ENCODE measurements at places on chromosomes 7 and 10.

DNA sequence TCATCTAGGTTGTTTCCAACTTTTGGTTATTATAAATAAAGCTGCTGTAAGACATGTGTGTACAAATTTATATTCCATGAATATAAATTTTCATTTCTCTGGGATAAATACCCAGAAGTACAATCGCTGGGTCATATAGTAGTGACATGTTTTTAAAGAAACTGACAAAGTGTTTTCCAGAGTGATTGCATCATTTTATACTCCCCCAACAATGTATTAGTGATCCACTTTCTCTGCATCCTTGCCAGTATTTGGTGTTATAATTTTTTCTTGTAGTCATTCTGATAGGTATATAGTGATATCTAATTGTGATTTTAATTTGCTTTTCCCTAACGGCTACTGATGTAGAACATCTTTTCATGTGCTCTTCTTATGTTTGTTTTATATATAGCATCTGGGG, 27.0 kb upstream of the ARHGAP21 start:
- no peak for DNase-seq

DNA sequence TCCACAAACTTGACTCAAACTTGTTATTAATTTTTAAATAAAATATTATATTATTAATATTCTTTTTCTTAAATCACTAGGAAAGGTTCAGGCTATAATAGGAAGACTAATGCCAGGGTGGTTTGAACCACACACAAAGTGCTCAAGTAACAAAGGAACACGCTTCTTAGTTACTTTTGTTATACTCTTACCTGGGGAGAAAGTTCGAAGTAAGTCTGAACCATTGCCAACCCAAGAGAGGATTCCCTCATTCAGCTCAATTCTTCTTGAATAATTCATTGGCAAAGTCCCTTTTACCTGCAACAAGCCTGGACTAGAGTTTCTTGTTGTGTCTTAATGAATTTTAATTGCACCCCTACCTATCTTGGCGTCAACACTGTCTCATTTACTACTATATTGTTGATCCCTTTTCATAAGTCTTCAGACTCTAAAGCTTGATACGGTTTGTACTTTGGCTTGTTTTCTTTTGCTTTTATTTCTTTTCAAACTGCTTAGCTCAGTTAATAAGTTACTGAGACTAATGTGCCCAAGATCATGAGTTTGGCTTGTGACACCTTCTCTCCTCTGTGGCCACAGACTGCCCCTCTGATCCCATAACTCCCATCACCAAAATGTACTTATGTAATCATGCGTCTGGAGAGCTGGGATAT, 10.2 kb upstream of the C10orf67 start:
- DNase-seq = no peak

DNA sequence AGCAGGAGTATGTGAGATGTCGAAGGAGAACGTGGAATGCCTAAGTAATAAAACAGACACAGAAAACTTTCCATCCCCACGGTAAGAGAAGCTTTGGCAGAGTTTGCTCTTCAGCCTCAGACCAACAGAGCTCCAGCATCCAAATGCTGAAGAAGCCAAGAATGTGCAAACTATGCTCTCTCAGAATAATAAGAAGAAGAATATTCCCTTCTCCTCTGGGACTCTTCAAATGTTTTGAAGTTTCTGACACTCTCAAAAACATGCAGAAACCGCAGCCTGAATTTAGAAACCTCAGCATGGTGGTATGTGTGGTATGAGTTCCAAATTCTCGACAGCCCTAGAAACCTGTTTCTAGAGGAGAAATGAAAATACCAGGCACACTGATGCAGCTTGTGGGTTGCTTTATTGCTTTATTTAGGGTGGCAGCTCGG, 113.3 kb downstream of the KCNMA1 start:
- no peak for DNase-seq

DNA sequence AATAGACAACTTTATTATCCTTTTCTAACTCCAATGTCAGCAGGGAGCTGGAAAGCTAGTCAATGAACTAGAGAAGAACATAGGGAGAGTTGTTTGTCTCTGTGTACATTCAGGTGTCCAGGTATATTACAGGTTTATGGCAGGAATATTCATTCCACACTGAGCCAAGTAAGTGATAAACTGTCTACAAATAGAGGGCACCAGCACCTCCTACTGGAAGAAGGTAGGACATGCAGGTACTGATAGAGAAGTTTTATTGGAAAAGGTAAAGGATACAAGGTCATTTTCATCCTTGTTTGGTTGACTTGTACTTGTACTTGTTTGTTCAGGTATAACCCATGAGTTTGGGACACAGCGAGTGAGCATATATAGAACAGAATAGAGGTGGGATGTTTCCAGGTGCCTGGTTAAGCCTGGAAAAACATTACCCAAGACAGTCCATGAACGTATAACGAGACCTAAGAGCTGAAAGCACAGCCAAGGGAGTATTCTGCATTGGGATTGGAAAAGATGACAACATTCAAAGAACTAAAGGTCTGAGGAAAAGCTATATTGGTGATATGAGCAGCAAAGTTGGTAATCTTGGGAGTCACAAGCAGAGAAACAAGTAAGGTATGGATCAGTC, 61.4 kb upstream of the PPP1R3C start:
- DNase-seq = no peak

DNA sequence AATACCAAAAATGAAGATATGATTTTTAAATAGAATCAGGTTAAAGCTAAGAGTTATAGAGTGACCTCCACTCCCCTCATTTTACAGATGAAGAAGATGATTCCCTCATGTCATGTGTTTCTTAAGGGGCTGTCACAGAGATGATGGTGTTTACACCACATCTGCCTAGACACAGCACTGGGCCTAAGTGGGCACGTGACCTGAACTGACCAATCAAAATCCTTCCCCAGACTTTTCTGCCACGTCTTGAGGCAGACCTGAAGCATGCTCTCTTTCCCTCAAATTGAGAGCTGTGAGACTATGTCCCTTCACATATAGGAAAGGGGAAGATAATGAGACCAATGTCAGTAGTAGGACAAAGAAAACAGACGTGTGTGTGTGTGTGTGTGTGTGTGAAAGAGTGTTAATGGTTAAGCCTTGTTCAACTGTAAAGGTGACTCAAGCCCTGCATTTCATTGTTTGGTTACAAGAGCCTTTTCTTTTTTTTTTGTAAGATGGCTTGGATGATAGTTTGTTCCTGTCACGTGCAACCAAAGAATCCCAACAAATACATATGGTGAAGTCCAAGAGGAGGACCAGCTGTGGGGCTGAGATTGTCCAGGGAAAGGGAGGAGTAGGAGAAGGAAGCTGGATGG, 172.8 kb upstream of the AOAH start:
- DNase-seq = no peak

GRCh38 chr10:126286256-126286780, 102.0 kb downstream of the ADAM12 start:
- no peak for DNase-seq

DNA sequence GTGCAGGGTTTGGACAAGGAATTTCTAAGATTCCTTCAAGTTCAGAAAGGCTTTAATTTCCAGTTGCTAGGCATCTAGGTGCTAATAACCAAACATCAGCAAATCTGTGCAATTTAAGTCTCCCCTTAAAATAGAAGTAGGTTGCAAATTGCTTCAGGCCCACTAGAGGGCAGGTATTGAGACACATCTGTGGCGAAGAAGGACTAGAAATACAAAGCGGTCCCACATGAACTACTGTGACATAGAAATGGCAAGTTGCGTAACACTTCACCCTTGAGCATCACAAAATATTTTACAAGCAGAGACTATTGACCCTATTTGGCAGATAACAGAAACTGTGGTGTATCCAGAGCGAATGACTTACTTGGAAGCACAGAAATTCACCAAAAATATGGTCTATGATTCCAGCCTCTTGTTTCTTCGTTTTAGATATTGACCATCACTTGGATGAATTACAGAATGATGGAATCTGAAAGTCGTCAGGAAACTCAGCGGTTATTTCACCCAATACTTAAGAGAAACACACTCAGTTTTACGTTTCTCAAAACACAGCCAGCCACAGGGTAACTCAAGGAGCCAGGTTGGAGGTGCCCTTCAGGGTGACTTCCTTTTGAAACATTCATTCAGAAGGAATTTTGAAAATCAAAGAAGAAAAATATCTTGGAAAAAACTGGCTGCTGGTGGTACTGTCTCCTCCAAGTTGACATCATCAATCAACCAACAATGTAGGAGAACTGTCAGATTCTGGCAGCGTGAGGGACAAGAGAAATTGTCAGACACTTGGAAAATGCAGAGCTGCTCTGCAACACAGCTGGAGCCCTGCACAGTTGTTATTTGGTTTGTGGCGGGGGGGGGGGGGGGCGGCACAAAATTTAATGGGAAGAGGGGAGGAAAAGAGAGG, 256.3 kb upstream of the MINDY3 start:
- DNase-seq = no peak

DNA sequence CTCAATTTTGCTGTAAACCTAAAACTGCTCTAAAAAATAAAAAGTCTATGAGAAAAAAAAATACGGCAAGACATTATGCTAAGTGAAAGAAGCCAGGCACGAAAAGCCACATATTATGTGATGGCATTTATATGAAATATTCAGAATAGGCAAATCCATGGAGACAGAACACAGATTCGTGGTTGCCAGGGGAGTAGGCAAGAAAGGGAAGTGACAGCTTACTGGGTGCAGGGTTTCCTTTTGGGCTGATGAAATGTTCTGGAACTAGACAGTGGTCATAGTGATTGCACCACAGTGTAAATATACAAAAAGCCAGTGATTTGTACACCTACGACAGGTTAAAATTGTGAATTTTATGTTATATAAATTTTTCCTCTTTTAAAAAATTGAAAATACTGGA, 41.3 kb upstream of the GLI3 start:
- DNase-seq = no peak

GRCh38 chr10:589961-590680, 99.3 kb downstream of the DIP2C start:
- no peak for DNase-seq

DNA sequence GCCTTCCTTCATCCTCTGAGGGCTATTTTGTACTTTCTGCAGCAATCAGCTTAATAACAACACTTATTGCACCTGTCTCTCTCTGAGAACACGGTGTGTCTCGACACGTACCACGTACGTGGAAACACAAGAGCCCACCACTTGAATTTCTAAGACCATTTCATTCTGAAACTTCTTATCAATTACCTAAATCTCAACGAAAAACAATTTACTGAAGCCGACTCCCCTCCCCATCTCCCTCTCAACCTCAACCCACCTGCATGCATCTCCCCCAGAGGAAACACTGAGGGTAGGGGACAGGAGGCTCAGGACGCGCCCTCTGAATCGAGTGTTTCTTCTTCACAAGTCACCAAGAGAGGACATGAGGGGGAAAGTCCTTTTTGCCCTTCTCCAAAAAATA, 278.6 kb downstream of the USP6NL start:
- DNase-seq = no peak

DNA sequence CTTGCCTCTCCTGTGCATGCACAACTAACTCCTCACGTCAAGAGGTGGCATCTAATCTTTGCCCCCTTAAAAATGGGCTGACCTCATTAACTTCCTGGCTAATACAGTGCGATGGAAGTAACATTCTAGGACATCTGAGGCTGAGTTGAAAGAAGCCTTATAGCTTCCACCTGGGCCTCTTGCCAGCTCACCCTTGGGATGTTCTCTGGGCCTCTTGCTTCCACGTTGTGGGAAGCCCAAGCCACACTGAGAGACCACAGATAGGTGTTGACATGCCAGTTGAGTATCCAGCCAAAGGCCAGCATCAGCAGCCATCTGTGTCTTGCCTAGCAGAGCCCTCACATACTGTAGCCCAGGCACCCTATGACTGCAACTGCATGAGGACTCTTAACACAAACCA, 60.8 kb upstream of the GDF10 start:
- DNase-seq = no peak

DNA sequence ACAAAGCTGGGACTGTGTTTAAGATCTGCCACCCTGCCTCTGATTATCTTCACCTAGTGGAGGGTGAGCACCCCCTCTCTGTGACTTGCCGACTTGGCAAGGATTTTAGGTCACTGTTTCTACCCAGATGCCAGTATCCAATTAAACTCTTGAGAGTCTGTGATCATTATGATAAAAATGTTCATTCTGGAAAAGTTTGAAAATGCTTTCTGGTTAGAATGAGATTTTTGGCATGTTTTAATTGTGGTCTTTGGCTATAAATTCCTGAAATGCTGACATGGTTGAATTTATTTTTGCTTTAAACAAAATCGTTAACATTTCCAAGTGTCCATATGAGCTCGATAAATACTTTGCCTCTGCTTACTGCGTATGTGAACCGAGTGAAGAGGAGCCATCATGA, 221.4 kb downstream of the BICC1 start:
- DNase-seq = no peak

DNA sequence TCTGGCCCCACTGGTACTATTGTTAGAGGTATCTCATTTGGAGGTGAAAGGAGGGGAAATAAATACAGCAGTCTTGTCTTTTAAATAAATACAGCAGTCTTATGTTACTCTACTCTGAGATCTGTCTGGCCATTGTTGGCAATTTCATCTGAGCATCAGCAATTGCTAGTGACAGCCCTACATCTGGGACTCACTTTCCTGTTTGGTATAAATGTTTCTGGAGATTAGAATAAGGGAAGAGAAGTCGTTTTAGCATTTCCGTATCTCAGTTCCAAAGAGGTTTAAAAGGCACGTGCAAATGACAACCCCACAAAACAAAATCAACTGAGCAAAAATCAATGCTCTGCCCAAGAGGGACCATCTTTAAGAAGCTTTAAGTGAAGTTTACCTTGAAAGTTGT, 18.1 kb upstream of the CNNM2 start:
- no peak for DNase-seq

DNA sequence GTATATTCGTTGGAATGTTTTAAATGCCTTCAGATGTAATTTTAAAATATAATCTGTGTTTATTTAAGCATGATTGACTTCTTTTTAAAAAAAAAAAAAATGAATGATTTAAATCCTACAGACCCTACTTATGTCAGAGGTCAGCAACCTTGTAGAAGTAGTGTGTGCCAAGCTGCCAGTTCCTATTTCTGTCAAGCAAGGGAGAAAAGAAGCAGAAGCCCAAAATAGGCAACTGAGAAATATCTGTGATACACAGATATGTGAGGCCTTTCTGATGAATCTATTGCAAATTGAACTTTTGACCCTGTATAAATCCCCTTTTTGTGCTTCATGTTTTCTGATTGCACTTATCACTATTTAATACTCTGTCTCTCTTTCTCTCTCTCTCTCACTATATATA, 199.5 kb downstream of the LRRN3 start:
- DNase-seq = no peak

DNA sequence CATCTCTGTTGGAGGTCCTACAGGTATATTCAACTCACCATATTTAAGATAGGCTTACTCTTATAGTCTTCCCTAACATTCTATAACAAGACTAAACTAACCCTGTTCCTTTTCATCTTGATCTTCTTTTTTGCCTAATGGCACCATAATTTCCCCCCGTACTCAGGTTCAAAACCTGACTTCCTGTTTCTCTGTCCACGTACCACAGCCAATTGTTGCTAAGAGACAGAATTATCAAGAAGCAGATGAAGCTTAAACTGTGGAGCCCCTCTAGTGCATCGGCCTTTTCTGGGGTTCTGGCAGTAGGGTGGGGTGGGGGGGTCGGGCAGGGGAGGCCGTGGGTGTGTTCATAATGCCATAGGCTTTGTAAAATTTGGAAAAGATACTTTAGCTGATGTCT, 109.2 kb downstream of the EVX1 start:
- DNase-seq = no peak

Data from T-helper 2 cell treated with Interferon-gamma antibody and Interleukin-4, amounts not matched to agents 5 μg/mL and 100 μg/mL, for 36 hours (primary cell).